ENCODE measurements at places on chromosomes 6 and 20.

DNA sequence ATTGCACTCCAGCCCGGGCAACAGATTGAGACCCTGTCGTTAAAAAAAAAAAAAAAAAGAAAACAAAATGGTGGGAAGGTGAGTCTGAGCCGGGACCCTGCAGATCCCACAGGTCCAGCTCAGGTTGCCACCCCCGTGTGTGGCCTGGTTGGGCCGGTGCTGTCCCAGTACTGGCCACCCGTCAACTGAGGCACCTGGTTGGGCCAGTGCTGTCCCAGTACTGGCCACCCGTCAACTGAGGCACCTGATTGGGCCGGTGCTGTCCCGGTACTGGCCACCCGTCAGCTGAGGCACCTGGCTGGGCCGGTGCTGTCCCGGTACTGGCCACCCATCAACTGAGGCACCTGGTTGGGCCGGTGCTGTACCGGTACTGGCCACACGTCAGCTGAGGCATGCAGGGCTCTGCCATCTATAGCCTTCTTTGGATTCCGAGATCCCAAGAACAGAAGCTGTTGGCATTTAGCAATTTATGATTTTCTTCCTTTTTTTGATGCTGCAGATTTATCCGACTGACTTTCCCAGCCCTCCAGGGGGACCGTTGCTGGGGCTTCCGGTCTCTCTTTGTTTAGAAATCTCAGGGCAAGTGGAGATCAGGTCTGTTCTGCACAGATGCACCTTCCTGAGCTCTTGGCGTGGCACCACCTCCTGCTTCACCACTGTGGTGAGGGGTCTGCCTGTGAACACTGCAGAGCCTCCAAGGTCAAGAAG is 113.8 kb downstream of the SYCP2 start:
- DNase-seq = no peak

- DNase-seq = no peak
These were observed 46.0 kb downstream of the MAPK14 start for GRCh38 chr6:36073587-36073986.

- no peak for DNase-seq
These were observed 101.1 kb downstream of the MAP3K7 start for GRCh38 chr6:90485635-90486277.

- no peak for DNase-seq
These were observed 308.9 kb downstream of the EYA4 start for GRCh38 chr6:133550026-133550425.

DNA sequence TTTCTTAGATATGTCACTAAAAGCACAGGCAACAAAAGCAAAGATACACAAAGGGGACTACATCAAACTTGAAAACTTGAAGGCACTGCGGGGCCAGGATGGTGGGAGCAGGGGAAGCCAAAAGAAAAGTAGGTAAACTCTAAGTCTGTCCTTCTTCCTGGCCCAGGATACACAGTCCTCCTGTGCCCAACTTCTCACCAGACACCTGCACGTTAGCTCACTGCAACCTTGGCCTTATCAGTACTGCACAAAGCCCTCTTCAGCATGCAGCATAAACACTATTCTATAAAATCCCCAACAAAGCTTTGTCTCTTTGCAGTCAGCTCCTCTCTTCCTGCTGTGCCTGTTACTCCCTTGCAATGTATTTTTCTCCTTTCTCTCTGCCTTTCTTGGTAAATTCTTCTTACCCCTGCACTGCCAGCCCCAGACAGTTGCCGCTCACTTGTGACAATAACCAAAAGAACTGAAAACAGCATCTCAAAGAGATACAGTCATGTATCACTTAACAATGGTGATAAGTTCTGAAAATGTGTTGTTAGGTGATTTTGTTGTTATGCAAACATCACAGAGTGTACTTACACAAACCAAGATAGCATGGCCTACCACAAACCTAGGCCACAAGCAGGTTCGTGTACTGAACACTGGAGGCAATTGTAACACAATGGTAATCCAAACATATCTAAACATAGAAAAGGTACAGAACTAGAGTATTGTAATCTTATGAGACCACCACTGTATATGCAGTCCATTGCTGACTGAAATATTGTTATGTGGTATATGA is 51.2 kb downstream of the NINL start:
- no peak for DNase-seq

- no peak for DNase-seq
These were observed 79.0 kb upstream of the FAM184A start for GRCh38 chr6:119157506-119157815.

- DNase-seq = no peak
These were observed 36.8 kb upstream of the MRPS18A start for GRCh38 chr6:43724354-43724753.

DNA sequence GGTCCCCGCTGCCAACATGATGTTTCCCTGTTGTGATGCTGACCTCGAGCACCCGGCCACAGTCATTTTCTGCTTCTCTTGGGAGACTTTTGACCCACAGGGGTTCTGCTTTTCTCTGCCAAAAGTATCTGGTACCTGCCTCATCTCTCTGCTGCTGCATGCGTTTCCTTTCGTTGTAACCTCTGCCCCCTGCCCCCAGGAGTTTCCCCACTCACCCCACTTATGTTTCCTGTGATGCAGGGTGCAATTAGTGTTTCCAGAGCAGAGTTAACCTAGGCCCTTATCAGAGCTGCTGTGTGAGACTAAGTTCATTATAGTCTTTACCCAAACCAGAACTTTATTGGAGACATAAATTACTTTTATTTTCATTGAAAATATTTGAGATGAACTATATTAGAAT is 65.2 kb upstream of the EDN3 start:
- DNase-seq = no peak

DNA sequence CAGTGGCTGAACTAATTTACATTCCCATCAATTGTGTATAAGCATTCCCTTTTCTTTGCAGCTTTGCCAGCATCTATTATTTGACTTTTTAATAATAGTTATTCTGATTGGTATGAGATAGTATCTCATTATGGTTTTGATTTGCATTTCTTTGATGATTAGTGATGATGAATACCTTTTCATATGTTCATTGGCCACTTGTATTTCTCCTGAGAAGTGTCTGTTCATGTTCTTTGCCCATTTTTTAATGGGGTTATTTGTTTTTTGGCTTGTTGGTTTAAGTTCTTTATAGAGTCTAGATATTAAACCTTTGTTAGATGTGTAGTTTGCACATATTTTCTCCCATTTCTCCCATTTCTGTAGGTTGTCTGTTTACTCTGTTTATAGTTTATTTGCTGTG is 16.6 kb downstream of the CENPW start:
- DNase-seq = no peak

- DNase-seq = no peak
These were observed 34.6 kb upstream of the PTGIS start for GRCh38 chr20:49602345-49603208.

- no peak for DNase-seq
These were observed 32.4 kb downstream of the AAR2 start for GRCh38 chr20:36268440-36269342.

DNA sequence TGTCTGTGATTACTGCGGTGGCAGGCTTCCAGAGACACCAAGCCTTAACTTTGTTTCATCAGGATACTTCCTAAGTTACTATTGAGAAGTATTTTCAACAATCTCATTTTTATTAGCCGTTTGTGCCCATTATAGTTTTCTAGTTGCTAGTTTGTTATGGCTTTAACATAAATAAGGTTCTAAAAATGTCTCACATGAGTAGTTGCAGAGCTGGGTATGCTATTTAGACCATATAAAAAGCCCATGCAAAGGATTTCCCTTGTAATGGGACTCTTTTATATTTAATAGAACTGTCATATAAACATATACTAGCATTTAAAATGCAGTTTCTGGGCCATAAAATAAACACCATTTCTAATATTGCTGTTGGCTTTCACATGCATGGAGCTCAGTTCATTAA is 205.3 kb upstream of the TCF21 start:
- DNase-seq = no peak

- DNase-seq = no peak
These were observed 238.7 kb upstream of the SOX4 start for GRCh38 chr6:21354805-21355238.

GRCh38 chr6:81696524-81696923 is 56.0 kb downstream of the TENT5A start:
- DNase-seq = no peak

- no peak for DNase-seq
These were observed 110.2 kb downstream of the DACT2 start for GRCh38 chr6:168209420-168209819.

DNA sequence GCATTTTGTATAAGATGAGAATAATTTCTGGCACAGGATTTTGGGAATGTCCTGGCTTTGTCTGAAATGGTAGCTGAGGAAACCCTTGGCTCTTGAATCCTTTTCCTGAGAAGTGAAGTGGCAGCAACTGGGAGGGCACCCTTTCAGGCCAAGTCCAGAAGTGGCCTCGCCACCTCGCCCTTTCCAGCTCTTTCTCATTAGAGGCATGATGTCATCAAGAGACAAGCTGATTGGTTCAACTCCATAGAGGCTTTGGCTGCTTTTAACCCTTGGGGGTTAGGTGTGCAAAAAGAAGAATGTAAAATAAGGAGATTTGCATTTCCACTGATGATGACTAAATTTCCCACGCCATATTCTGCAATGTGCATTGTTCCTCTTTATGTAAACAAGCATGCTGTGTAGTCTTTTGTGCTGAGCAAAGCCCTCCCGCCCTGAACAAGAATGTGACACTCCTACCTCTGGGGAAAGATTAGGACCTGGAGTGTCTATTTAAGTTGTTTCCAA is 116.5 kb downstream of the TCP11 start:
- DNase-seq = no peak

- DNase-seq = no peak
These were observed 52.7 kb downstream of the UNC5CL start for GRCh38 chr6:40986364-40986763.

DNA sequence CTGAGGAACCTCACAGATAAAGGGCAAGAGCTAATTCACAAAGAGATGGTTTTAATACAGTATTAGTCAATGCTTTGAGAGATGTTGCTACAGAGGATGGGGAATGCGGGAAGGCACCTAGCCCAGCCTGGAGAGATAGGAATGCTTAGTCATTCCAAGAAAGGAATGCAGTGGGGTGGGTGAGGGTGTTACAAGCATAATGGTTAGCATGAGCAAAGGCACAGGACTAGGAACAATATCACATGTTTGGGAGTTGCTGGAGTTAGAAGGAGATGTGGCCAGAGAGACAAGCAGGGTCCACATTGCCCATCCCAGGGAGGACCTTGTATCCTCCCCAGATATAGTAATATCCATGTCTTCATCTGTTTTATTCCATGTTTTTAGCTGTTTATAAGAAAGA is 107.0 kb upstream of the OGFRL1 start:
- DNase-seq = no peak

GRCh38 chr6:3732345-3733141 is 19.0 kb downstream of the PXDC1 start:
- peak; percentile 63 for DNase-seq

DNA sequence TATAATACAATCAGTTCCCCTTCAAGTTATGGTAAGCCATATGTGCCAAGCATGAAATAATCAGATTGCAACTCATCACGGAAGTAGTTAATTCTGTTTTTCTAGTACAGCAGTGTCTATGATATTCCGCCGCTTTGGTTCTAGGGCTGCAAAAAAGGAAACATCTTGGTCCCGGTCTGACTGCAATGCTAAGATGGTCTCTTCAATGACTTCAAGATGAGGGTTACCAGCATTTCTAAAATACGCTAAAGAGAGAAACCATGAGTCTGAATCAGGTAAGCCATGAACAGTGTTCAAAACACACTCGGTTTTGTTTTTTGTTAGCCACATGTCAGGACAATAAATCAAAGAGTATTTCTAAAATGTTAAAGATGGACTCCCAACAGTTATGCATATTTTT is 3.2 kb upstream of the ANKRD60 start:
- DNase-seq = no peak

All from stimulated activated CD4-positive, alpha-beta T cell treated with anti-CD3 and anti-CD28 coated beads, Interleukin-2, amount 100 ng/mL, for 48 hours (primary cell).